Activated naive CD4-positive, alpha-beta T cell (primary cell): ENCODE measurements at places on chromosomes 6 and 20.

DNA sequence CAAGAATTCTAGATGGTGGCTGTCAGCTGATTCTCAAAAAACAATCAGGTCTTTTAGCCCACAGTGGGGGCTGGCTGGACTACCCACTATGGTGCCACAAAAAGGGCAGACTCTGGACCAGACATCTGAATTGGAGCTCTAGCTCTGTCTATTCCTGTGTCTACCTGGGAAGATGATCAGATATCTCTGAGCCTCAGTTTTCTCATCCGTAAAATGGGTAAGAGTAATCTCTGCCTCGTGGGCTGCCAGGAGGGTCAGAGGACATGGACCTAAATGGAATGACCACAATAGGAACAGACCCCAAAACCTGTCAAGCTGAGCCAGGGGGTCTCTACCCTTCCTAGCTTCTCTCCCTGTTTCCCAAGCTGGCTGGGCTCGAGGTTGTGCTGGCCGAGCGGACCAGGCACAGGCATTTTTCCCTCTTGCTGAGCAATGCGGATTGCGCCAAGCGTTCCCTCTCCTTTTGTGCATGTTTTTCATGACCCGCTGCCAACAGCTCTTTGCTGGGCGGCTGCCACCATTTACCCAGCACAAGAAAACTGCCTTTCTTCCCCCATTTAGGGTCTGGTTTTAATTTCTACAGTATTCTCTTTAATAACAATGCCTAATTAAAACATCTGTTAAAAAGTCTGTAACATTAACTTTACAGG lies 74.7 kb upstream of the MAFB start:
- DNase-seq = no peak

- DNase-seq = no peak
Observed at GRCh38 chr6:133966654-133967329, 13.8 kb downstream of the TBPL1 start.

DNA sequence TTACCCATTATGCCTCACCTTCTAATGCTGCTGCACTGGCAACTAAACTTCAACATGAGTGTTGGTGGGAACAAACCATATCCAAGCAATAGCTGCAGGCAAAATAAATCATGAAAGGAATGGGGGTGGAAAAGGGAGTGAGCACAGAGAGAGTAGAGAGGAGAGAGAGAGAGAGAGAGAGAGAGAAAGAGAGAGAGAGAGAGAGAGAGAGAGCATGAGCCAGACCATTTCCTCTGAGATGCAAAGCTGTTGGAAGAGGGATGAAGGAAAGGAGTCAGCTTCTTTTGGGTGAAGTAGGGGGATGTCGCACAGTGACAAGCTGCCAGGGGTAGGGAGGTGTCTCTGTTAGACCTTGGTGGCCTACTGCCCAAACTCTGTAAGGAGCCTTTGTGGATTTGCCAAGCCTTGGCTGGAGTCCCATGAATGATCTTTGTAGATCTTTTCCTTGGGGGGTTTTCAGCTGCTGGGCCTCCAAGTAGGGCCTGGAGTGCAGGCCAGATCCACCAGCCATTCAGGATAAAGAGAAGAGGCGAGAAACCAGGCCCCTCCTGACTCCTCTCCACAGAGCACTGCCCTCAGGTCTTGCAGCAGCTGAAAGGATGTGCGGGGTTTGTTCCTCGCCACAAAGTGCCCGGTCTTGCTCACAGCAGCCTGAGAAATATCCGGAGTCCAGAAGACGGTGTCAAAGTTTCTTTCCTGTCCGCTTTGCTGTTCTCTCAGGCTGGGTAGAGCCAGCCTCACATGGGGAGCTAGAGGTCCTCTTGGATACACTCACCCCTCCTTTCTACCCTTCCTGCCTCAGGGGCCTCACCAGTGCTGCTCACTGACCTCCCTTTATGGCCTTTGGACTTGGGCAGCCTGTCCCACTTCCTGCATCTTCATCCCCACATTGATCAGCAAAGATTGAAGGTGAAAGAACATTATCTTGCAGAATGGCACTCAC lies 17.8 kb downstream of the BTBD3 start:
- DNase-seq = no peak

DNA sequence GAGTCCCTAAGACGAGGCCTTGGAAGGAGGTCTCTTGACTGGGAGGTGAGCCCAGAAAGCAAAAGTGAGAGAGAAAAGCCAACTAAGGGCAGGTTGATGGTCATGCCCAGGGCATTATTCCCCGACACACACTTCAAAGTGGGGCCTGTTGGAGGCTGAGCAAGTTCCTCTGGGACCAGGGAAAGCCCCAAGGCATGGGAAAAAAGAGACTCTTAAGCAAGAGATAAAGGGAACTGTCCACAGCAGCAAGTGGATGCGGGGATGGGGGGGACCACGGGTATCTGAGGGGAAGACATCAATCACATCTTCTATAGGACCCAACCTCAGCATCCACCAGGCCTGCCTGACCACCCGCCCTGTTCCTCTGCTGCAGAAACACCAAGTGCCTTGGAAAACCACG lies 119.9 kb upstream of the MAFB start:
- no peak for DNase-seq

DNA sequence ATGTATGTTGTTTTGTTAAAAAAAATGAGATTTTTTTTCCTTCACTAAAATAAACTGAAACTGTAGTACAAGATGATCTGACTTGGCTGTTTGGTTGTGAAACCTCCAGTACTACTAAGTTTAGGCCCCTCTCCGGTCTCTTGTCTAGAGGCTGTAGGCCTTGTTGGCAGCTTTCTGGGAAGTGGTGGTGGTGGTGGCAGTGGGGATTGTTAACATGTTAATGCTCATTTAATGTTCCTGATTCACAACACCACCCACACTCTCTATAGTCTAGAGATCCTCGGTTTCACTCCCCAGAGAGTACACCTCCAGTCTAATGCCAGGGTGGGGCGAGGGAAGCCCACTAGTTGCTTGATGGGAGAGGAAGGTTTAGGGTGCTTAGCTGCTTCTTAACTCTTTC lies 24.1 kb downstream of the STK4 start:
- no peak for DNase-seq

DNA sequence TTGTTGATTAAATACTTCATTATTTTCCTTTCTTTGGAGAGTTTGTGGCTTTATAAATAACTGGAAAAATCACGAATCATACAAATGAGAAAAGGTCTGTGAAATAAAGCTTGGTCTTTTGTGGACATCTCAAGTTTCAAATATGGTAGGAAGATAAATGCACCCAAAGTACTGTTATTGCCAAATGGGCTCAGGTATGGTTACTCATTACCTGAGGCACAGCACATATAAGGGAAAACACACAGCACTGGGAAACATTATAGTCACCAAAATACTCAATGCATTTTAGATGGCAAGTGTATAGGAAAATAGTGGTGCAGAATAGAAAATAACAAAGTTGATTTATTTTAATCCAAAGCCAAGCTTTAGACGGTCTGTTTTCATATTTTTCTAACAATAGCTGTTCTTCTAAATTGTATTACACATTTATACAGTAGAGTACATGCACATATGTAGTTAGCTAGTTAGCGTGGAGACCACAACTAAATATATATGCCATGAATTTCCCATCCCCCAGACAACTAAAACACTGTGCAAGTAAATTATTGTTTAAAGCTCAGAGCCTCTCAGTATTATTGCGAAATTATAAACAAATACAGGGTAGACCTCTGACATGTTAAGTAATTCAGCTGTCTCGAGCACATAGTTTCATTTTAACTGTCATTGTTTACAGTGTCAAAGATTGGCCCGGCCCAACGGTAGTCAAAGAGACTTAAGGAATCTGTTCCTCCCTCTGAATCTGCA lies 336.0 kb downstream of the SYNE1 start:
- DNase-seq = no peak

DNA sequence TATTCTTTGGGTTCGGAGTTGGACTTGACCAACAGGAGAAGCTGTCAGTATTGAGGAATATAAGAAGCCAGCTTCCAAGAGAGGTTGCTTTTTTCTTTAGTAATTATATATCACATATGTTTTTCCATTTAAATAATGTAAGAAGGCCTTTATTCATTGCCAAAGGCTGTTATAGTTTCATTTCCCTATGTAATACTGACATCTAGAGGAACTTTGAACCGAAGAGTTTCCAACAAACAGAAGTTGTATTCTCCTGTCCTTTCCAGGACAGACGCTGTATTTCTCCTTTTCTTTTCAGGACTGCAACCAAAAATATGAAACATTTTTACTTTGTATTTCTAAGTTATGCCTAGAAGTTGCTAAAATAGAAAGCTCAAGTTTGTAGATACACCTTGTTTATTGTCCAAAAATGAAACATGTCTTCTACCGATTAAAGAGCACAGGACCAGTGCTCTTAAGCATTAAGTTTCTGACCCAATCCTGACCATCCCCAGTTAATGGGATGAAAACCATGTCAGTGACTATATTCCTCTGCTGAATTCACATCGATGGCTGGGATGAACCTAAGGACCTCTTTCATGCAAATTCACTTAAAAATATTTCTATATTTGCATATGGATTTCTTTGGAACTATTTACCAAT lies 55.1 kb downstream of the MYLK4 start:
- DNase-seq = no peak

GRCh38 chr6:44041461-44042260 lies 85.6 kb downstream of the MRPL14 start:
- no peak for DNase-seq

DNA sequence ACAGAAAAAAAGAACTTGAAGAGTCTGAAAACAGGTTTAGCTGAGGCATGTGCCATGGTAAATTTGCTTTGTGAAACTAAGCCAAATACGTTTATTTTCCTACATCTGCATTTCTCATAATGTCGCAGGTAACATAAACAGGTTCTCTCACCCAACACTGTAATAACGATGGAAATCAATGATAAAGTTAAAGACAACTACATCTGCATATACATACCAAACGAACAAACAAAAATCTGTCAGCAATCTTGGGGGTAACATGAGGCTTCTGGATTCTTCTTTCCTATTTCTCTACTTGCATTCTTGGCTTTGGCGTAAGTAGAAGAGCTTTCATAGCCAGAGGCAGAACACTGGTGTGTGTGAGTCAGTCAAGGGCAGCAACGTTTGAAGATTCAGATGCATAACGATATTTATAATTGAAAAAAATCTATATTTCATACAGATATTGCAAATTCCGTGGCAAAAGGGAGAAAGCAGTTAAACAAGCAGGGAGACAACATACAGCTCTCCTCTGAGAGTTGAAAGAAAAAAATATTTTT lies 195.1 kb downstream of the EDN1 start:
- DNase-seq = no peak

GRCh38 chr20:48856130-48856529 lies 28.3 kb upstream of the PREX1 start:
- no peak for DNase-seq
